ENCODE measurements at places on chromosomes 12 and 14. TPM values are rescaled to one million over a fixed set of nuclear protein-coding genes. Genes with fewer than 3 reads are reported as not detected.

The SNW1 gene
- total RNA-seq: 106 TPM

DNA sequence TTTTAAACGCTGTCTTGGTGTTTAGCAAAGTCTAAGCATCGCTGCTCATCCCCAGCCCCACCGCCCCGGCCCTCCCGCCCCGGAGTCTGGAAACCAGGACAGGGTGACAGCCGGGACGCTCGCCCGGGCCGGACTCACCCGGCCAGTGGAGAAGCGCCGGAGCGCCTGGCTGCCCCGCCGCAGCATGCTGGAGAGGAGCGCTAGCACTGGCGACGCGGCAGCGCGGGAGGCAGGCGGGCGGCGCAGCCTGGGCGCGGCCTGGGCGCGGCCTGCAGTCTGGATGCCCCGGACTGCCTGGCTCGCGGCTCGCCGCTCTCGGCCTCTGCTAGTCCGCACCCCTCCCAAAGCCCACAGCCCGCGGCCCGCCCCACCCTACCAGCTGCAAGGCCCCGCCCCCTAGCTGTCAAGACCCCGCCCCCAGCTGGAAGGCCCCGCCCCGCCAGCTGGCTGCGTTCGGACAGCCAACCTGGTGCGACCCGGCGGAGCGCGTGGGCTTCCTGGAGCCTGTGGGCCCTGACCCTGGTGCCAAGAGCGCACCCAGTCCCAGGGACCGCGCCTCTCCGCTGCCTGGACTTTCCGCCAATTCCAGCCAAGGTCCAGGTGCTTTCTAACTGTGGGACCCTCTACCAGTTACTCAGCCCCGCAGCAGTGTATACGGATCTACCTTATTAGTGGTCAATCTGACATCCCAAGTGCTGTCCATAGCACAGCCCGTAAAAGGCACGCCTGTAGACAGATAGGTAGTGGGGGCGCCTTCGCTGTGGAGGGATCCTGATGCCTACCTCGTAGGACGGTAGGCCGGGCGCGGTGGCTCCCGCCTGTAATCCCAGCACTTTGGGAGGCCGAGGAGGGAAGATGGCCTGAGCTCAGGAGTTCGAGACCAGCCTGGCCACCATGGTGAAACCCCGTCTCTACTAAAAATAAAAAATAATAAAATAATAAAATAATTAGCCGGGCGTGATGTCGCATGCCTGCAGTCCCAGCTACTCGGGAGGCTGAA is at the start of gene ALDH1L2:
Gene ALDH1L2, minus strand, starts transcription at position 208 of the 1,000 bp plus-strand sequence. Its CDS starts 22 bp downstream, at position 186.
- ATAC-seq: peak; percentile 93

GRCh38 chr12:130044991-130045621 is 117.2 kb upstream of the FZD10 start:
- no peak for ATAC-seq

The GLIPR1L1 gene
- not detected for total RNA-seq

The GDF3 gene
- total RNA-seq: not detected

The LRP1-AS gene
- total RNA-seq: not detected

GRCh38 chr12:9674226-9674590 is 4.7 kb downstream of the CLEC2D start:
- peak; percentile 6 for ATAC-seq

DNA sequence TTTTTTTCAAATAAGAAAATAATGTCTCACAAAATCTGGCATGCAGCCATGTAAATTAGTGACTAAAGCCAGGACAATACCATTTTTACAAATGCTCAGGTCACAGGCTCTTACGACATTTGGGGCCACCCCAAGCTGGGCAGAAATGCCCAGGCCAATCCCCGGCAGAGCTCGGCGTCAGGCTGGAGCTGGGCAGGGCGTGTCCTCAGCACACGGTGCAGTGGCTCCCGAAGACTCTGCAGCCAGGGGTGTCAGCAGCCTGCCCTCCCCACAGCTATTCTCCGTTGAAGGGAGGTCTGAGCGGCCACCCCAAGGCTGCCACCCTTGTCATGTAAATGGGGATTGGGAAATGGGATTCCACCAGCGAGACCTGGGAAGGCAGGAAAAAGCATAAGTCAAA is 158.6 kb downstream of the DICER1 start:
- no peak for ATAC-seq

The SYCP3 gene
- 0.30 TPM for total RNA-seq

DNA sequence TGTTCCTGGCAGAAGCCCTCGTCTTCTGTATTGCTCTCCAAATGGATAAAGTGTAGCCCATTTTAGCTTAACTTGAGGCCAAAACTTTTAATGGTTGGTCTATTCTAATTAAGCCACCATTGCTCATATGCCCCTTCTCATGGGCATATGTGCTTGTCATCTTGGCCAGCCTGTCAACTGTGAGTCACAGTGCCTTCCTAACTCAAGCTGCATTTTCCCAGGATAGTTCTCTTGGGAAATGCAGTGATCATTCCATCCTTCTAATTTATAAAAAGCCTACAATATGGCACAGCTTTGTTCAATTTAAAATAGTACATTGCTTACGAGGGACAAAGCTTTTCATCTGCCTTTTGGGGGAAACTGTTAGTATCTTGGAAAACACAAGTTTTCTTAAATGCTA is 6.6 kb downstream of the PTHLH start:
- ATAC-seq: no peak

The FOXG1 gene
- not detected for total RNA-seq

DNA sequence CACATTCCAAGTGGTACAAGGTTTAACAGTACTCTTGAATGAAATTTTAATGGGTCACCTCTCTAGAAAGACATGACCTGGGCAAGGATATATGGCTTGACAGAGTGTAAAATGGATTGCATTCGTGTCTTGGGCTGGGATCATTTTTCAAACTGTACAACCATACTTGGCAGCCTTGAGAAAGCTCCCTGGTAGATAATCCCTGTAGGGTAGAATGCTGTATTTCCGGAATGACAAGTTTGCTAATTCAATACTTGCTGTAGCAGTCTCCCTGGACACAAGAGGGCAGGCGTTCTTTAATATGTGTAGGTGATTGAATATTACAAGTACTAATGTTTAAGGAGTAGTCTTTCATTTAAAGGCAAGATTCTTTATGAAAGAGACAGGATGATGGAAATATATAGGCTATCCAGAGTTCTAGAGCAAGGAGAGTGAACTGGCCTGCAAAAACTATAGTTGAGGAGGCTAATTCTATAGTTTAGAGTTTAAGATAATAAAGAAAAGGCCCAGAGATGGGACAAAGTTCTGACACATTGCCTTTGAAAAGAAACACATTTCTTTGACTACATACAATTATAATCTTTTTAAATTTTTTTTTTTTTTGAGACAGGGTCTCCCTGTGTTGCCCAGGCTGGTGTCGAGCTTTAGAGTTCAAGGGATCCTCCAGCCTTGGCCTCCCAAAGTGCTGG is 53.4 kb downstream of the PLBD1 start:
- ATAC-seq: no peak

DNA sequence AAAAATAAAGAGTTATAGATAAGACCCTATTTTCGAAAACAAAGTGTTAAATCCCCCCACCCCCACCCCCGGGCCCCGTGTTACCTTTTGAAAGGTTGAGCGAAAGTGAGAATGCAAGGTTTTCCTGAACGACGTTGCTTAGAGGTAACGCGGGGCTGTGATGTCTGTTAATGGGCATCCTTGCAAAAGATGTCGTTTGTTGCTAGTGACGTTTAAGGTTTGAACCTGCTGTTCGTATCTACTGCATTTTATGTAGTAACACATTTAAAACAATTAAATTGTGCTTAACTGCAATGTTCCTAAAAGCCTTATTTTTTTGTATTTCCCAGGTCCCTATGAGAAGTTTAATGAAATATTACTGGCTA is 1.2 kb downstream of the CPSF6 start:
- ATAC-seq: no peak

- no peak for ATAC-seq
Observed at GRCh38 chr12:50201987-50202521, 34.9 kb upstream of the CERS5 start.

DNA sequence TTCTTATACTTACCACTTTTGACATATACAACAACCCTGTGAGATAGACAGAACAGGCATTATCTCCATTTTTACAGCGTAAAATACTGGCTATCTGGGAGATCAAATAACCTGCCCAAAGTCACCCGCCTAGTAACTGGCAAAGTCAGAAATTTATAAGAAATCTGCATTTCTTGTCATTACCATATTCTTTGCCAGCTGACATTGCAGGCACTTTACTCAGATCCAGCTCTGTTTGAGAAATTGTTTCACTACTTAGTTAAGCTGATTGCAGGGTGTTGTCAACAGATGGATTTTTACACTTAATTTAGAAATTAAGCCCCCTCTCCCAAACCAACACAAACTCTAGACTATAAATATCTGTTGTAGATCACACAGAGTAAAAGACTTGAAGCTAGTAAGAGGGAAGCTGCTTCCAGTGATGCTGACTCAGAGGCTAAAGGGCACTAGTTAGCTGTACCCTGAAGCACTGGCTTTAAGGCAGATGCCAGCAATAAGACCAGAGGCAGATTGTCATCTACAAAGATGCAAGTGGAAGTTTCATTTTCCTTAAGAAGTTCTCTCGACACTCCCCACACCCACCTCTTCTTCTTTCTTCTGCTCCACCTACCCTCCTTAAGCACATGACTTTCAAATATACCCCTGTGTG is 153.1 kb downstream of the ANO6 start:
- ATAC-seq: no peak

DNA sequence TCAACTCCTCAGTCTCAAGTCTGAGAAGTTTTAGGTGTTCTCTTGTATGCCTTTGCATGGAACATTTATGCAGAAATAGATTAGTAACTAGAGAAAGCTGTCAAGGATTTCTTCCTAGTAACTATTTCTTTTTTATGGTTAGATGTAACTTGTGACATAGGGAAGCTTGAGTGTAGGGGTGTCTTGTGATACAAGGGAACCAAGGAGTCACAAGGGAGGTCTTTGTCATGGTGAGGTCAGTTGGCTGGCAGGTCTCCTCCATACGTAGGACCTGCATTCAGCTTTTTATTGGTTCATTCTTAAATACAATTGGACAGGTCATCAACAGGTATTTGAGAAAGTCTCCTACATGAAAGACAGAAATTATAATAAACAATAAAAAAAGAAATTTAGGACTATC is 394.0 kb upstream of the CCDC196 start:
- no peak for ATAC-seq

- no peak for ATAC-seq
Observed at GRCh38 chr12:24034160-24034559, 84.7 kb upstream of the SOX5 start.

DNA sequence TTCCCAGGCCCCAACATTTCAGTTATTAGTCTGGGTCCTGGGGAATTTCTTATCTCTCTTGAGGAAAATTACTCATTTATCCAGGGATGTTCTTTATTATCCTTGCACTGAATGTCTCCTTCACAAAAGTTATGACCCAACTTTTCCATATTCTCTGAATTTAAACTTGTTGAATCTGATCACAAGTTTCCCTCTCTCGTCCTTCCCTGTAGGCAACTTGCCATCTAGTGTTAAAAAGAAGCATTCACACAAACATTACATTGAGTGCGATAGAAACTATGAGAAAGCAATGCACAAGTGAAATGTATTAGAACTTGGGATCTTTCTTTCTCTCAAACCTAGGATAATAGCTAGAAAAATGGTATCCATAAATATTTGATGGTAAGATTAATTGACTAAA is 608.4 kb downstream of the FSCB start:
- ATAC-seq: no peak

DNA sequence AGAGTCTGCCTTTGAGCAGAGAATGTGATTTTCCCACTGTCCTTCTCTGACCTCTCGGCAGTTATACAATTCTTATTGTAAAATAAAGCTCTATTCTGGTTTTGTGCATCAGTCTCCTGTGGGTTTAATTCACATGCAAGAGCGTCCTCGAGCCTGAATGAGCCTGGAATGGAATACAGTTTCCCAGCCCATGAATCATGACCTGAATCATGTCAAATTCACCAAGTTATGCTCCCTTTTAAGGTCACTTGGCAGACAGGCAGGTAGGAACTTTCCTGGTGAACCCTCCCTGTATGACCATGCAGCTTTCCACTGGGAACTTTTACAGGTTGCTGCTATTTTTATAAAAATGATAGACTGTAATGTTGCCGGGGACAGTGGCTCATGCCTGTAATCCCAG is 41.7 kb downstream of the BICD1 start:
- no peak for ATAC-seq

DNA sequence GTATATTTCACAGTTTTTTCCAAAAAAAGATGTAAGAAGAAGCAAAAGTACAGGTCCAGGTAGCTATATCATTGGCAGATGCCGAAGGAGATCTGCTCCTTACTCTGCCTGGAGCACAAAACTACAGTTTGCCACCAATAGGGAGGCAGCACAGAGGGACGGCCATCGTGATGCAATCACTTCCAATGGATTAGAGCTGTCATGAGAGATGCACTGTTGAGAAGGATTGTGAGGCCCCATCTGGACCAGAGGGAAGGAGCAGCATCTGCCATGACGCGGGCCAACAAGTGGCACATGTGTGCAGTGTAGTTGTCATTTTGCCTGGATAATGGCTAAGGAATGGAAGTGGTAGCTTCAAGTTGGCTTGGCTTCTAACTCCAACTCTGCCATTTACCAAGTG is 318.8 kb upstream of the FKBP4 start:
- ATAC-seq: no peak

DNA sequence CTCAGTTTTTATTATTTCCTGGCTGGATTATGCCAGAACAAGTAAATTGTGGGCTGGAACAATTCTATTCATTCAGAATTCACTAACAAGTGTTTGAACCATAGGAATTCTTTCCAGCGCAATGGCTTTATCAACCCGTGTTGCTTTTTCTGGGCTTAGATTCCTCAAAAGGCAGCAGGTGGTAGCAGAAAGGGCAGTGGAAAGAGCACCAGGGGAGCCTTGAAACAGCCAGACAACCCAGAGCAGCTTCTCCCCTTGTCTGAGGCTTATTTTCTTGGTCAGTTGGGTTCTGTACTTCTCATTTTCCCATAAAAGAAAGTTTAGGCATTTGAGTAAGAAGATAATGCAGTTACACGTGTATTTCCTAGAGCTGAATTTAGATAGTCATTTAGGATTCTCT is 130.7 kb downstream of the OTOGL start:
- ATAC-seq: no peak

The RNF212B gene
- total RNA-seq: not detected

The SBNO1 gene
- total RNA-seq: 59.8 TPM

DNA sequence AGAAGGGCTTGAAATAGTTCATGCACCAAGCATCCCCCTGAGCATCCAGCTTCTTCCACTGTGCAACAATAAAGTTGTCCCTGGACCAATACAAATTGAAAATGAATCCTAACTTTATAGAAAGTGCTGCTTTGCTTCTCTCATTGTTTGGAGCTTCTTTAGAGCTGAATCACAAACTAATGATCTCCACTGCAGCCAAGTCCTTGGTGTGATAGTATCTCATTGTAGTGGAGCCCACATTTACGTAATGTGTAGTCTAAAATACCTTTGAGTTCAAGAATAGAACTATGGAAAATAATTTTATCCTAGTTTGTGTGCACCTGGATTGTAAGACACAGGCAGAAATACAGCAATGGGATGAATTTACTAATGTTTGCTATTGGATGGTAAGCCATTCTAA is 319.9 kb downstream of the EGLN3 start:
- ATAC-seq: no peak

Data from activated T-helper 17 cell treated with anti-CD3 and anti-CD28 coated beads, Interleukin-2, amount 50 U/mL, for 72 hours (primary cell).